DMS53 (cell line): ENCODE measurements at places on chromosomes 3 and 15.
A peak's percentile ranks its signal among the peaks of the same experiment; 100 is the strongest.

GRCh38 chr3:144424606-144425005 is 453.0 kb downstream of the DIPK2A start:
- no peak for DNase-seq

DNA sequence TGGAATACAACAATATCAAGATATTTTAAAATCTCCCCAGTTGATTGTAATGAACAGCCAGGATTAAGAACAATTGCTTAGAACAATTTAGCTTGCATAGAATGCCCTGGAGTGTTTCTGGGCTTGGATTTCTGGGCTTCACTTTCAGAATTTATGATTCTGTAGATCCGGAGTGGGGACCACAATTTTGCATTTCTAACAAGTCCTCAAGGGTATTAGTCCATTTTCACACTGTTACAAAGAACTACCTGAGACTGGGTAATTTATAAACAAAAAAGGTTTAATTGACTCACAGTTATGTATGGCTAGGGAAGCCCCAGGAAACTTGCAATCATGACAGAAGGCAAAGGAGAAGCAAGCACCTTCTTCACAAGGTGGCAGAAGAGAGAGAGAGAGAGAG is 54.3 kb upstream of the MYRIP start:
- no peak for DNase-seq

GRCh38 chr15:70379134-70379533 is 281.4 kb upstream of the TLE3 start:
- DNase-seq, result no peak

DNA sequence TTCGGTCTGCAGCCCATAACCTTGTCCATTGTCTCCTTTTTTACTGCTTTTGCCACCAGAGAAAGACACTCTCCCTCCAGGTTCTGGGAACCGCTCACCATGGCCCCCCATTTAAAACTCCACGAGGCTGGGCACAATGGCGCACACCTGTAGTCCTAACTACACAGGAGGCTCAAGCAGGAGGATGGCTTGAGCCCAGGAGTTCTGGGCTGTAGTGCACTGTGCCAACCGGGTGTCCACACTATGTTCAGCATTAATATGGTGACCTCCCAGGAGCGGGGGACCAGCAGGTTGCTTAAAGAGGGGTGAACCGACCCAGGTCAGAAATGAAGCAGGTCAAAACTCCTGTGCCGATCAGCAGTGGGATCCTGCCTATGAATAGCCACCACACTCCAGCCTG is 28.0 kb upstream of the IDH2 start:
- no peak for DNase-seq

GRCh38 chr3:109432833-109433232 is 95.5 kb upstream of the DPPA4 start:
- DNase-seq, result no peak

GRCh38 chr3:14548321-14548729 is 8.2 kb upstream of the GRIP2 start:
- peak; percentile 56 for DNase-seq

- DNase-seq, result no peak
These were observed 1114.1 kb downstream of the ROBO2 start for GRCh38 chr3:78153973-78154372.

GRCh38 chr15:73935547-73935946 is 9.3 kb downstream of the LOXL1 start:
- no peak for DNase-seq

DNA sequence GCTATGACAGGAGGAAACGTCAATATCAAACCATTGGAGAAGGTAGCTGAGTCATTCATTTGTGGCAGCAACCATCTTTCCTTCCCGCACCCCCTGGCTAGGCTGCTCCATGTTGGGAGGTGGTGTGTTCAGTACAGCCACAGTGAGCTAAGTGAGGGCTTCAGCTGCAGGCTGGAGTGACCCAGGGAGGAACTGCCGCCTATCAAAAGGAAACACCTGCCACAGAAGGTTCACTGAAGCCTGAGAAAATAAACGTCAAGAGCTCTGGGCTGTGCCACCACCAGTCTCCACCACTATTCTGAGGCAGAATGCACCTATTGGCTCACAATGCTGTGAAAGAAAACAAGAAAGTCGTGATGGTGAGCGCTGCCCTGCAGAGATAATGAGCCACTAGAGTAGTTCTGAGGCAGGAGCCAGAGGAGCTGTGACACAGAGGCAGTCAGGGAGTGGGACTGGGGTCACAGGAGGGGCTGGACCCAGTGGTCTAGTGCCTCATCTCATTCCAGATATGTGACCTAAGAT is 34.8 kb upstream of the CD47 start:
- peak; percentile 77 for DNase-seq

- peak; percentile 15 for DNase-seq
These were observed 85.6 kb downstream of the PDCD6IP start for GRCh38 chr3:33883951-33884561.

DNA sequence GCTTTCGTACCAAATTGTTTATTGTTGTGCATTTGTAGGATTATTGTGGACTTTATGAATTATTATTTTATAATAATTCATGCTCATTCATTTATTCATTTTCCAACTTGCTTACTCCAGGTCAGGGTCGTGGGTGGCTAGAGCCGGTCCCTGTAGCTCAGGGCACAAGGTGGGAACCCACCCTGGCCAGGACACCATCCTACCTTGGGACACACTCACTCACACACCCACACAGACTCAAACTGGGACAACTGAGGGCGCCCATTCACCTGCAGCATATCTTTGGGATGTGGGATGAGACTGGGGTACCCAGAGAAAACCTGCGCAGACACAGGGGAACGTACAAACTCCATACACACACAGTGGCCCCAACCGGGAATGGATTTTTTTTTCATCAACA is 40.6 kb downstream of the SSUH2 start:
- DNase-seq, result no peak

GRCh38 chr3:159785273-159785708 is 203.3 kb upstream of the IL12A start:
- peak; percentile 71 for DNase-seq

DNA sequence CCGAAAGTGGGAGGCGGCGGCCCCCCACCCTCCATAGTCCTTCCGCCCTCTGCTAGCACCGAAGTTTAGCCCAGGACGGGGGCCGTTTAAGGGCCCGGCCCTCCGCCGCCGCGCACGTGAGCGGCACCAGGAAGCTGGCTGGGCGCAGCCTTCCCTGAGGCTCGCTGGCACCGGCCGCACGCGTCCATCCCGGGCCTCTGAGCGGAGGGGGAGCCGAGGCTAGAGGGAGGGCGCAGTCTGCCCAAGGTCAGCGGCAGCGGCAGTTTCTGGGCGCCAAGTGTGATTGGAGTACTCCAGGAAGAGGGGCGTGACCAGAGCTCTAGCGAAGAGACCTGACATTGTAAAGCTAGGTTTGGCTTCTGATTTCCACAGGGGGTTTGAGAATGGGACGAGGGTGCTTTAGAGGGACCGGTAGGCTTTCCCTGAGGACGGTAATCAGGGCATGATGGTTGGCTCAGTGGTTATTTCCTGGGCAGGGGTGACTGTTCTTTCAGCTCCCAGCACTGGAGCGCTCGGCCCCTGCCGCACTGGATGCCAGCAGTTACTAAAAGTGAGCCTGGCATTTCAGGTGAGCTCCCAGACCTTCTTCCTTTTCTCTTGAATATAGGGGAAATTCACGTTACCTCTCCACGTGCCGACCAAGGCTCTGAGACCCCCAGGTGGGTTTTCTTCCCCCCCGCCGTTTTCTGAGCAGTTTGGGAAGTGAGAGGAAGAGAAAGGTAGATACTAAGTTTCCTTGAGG is 853 bp downstream of the TEX264 start:
- DNase-seq, result peak; percentile 68

GRCh38 chr3:71149959-71150954 is 433.3 kb downstream of the FOXP1 start:
- DNase-seq, result peak; percentile 56

- DNase-seq, result peak; percentile 63
These were observed 574 bp downstream of the SLC38A3 start for GRCh38 chr3:50205413-50206276.

DNA sequence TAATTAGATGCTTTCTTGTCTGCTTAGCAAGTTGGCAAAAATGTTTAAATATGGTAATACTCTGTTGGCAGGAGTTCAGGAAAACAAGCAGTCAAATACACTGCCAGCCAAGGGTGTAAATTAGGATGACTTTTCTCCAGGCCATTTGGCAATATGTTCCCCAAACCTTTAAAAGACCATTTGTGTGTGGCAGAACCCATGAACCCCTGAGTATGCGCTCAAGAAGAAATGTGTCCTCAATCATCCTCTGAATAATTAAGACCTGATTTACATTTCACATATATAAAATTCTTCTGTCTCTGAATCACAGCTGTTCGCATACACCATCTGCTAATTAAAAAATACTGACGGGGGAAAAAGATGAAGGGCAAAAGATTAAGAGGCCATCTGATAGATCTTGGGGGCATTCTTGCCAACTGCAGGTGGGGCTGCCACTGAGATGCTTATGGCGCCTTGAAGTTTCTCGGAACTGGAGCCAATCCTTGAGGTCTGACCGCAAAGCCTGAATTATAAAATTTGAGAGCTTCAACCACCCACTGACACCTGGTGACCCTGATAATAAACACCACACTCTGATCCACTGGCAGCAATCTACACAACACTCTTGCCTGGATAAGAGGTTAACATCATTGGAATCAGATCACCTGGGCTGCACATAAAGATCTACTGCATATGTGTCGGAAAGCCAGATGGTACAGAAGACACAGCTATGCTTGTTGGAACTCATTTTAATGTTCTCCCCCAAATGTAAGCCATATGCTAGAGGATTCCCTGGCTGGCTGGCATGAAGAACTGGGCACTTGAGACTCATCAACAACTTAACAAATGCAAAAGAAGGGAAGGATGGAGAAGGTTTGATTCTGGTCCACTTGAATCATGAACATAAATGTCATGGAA is 190.6 kb downstream of the OSBPL10 start:
- no peak for DNase-seq

- DNase-seq, result no peak
These were observed 34.6 kb upstream of the THSD4 start for GRCh38 chr15:71080705-71081104.

DNA sequence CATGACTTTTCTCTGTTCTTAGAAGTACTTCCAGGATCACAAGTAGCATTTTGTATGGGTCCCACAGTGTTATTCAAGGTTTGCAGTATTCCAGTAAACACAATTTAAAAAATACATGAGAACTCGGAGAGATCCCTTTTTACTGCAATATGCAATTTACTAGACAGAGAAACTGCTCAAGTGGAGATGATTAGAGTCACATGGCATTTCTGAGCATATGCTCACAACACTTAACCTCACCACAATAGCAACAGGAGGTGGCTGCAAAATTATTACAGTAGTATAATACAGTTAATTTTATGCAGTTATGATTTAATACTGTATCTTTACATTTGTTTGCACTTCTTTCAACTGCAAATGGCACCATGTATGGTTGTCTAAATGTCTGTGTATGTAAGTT is 87.5 kb downstream of the PIK3CB start:
- DNase-seq, result no peak

DNA sequence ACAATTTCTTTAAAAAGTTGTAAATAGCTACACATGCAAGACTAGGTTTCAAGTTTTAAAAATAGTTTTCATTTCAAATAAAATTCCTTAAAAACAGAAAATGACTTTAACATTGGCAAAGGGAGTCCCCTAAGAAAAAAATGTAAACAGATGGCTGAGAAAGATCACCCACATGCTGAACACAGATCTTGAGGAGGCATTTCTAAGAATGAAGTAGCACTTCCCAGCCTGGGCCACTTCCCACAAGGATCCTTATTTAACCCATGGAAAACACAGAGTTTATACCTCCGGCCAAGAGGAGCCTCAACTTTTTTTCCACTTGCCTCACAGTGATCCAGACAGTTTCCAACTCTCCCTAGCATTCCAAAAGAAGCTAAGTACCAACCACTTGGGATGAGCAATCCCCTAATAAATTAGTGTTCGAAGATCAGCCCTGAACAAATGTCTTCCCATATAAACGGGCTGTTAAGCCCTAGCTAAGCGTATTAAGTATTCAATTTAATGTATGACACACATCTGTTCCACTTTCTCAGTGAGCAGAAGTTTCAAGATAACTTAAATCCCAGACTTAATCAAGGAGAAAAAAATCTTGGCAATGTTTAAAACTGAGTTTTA is 61.4 kb downstream of the GADL1 start:
- DNase-seq, result no peak

DNA sequence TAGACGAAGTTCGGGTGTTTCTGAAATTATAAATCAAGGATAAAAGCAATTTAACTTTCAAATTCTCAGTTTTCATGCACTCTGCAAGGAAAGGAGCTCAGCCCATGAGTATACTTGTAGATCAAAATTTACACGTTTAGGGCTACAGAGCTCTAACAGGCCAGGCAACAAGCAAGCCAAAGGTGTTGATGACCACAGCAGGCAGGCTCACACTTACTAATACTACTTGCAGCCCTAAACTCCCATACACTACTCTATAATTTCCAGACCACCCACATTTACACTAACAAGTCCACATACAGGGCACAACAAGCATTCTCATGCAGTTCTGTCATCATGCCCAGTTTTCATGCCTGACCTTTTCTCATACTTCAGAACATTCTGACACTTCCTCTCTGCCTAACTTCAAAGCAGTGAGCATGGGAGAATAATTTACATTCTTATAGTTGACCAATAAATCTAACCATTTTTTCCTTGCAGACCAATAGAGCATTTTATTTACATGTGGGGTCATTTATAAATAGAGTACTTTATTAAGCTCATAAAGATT is 124.7 kb upstream of the FRMD4B start:
- DNase-seq, result no peak

GRCh38 chr3:79766496-79767193 is 1.2 kb downstream of the ROBO1 start:
- DNase-seq, result peak; percentile 21

DNA sequence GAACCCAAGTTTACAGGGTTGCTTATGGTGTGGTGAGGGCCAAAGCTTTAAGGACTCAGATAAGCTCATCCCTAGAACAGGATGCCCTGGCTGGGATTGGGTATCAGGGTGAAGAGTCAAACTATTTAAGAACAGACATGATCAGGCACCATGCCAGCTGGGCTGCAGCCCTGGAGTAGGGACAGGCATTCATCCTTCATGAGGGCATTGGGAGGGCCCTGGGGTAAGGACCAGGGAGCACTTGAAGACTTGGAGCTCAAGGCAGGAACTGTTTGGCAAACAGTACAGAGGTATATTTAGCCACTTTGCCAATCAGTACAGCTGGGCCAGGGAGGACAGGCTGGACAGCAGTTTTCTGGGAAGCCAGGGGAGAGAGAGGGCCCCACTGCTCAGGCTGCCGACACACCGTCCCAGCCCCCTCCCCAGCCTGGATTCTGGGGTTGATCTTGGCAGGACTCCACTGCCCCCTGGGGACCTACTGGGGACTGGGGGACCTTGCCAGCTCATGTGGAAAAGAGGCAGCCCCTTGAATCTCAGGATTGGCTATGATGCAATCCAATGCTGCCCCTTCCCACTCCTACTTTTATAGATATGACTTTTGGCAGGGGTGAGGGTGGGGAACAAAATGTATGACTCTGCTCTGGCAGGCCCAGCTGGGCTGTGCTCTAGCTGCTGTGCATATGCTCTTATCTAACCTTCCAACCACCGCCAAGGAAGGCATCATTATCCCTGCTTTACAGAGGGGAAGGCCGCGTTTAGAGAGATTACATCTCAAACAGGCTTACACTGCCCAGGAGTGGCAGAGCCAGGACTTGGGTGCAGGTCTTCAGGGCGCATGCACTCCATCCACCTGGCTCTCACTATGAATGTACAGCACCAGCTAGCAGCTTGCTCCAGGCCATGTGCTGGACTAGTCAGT is 2.3 kb downstream of the PLA2G4E start:
- DNase-seq, result no peak
